Stimulated activated CD8-positive, alpha-beta memory T cell treated with anti-CD3 and anti-CD28 coated beads, Interleukin-2, amount 100 ng/mL, for 1 hour (primary cell): ENCODE measurements at places on chromosomes 16 and 17.

- DNase-seq: no peak
Observed at GRCh38 chr16:85943711-85944110, 44.7 kb downstream of the IRF8 start.

GRCh38 chr16:81600275-81600674 is 155.7 kb downstream of the CMIP start:
- no peak for DNase-seq

DNA sequence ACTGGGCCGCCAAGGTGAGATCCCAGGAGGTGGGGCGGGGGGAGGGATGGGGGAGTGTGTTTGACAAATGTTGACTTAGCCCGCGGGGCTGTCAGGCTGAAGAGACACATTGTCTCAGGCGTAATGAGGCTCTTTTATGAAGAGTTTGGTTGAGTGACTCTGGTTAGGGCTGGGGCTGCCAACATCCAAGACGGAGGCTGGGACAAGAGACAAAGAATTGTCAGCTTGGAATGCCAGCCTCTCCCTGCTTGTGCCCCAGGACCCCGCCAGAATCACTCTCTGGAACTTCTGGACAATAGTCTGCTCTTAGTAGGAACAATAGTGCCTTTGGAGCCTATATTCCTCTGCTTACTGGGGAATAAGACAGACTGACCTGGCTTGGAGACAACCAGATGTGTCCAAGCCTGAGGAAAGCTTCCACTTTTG is 24.0 kb downstream of the PCTP start:
- no peak for DNase-seq

GRCh38 chr16:19757026-19757425 is 39.0 kb downstream of the IQCK start:
- DNase-seq: no peak

- DNase-seq: no peak
Observed at GRCh38 chr17:75826561-75827307, 17.5 kb downstream of the UNC13D start.

GRCh38 chr17:67594115-67594880 is 123.4 kb upstream of the NOL11 start:
- DNase-seq: no peak

- no peak for DNase-seq
Observed at GRCh38 chr17:49859991-49860953, 12.4 kb upstream of the TAC4 start.

- no peak for DNase-seq
Observed at GRCh38 chr17:8141741-8142140, 10.5 kb downstream of the PER1 start.

DNA sequence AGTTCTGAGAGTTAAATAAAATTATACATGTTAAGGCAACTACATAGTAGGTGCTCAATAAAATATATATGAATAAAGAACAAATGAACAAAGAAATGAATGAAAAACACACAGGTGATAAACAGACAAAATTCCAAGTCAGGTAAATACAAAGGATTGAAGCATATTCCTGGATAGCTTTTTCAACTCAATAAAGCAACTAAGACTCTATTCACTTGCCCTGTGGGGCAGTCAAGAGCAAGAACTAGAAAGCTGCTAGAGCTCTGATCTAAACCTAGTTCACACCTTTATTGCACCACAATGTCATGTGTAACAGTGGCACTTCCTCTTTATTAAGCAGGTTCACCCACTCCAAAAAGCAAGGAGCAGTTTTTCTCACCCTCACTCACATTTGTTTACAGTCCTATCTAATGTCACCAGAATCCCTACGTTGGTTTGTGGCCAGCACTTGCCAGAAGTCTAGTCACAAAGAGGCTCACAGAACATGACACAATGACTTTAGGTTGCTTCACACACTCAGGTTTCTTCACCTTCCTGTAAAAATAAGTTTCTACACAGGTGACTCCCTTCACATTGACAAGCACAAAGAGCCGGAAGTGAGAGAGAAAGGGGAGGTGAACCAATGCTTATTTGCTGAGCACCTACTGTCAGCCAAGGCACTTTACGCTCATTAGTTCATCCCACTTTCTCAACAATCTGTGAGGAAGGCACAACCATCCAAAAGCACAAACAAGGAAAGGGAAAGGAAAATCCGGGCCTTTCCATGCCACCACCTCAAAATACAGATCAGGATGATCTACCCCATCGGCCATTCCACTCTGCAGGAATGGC is 70.8 kb downstream of the XPO6 start:
- DNase-seq: peak; percentile 37

DNA sequence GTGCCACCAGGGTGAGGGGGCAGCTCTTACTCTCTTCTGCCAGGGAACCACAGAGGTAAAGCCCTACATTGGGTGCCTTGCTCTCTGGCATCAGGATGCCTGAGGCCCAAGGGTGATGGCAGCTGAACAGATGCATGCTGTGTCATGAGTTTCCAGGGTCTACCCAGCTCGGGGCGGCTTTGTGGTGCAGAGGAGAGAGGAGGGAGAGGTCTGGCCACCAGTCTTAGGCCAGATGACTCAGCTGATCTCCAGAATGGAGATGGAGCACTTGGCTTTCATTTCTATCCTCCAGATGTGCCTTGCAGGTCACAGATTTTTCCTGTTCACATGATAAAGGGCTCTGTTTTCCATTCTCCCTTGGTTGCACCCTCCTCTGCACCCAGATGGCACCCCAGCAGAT is 23.6 kb upstream of the USP22 start:
- DNase-seq: no peak

DNA sequence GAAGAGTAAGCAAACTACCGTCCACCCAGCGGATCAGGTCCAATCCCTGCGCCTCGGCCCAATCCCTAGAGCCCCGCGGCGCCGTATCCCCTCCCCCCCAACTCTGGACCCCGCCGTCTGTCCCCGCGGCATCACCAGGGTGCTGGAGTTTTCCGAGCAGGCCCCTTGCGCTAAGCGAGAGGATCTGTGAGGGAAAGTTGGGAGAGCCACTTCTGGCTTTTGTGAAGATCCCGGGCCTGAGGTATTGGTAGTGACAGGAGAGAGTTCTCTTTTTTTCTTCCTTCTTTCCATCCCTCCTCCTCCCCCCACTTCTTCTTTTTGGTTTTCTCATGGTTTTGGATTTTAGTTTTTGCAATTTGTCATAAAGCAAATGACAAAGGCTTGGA is 3.5 kb upstream of the DLX4 start:
- DNase-seq: no peak

GRCh38 chr16:88838566-88838965 is 18.2 kb downstream of the GALNS start:
- no peak for DNase-seq
